T-helper 17 cell (primary cell): ENCODE measurements at places on chromosomes 4 and X. TPM values are rescaled to one million over a fixed set of nuclear protein-coding genes. Genes with fewer than 3 reads are reported as not detected.

COL4A6 gene
- total RNA-seq, result not detected

PRR32 gene
- total RNA-seq, result not detected

RASL11B gene
- not detected for total RNA-seq

IL9R gene
- total RNA-seq, result 2.8 TPM

LNX1 gene
- total RNA-seq, result not detected

IBSP gene
- not detected for total RNA-seq

MUC7 gene
- not detected for total RNA-seq

DNA sequence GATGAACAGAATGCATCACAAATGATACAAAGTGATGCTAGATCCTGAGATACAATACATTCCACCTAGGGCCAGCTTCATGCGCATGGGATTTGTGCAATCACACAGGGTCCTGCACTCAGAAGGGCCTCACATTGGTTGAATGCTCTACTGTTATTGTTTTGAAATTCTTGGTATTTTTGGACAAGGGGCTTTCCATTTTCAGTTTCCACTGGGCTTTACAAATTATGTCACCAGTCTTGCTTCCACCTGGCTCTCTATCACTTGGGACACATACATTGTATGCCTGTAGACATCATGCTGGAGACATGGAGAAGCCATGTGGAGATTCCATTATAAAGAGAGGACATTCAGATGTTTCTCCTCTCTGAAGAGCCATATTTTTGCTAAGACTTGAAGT, 155.8 kb downstream of the NAA11 start:
- H3K27ac ChIP-seq, result no peak overlapping the region
- no peak overlapping the region for H3K4me3 ChIP-seq
- no peaks in the 10 kb centered on the region for H3K36me3 ChIP-seq
- H3K27me3 ChIP-seq, result no peaks in the 10 kb centered on the region
- no peak for DNase-seq

DNA sequence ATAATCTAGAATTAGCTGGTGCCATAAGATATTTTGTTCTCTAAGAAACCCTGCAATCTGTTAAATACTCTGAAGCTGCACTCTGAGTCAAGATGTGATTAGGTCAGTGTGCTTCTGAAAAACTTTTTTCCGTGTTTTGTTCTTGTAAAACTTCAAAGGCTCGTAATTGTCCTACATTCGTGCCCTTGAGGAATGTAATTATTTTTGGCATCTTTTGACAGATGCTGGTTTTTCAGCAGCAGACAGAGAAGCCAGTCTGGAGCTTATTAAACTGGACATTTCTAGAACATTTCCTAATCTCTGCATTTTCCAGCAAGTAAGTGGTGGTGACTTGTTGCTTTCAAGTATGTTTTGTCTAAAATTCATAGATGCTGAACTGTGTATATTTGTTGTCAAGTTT, 36.8 kb upstream of the TADA2B start:
- DNase-seq, result no peak
- no peak overlapping the region for H3K27ac ChIP-seq
- H3K4me1 ChIP-seq, result peaks cover 10% of the 10 kb centered on the region
- peaks cover 7% of the 10 kb centered on the region for H3K36me3 ChIP-seq
- H3K27me3 ChIP-seq, result no peaks in the 10 kb centered on the region

- H3K4me1 ChIP-seq, result peaks cover 3% of the 10 kb centered on the region
- DNase-seq, result no peak
- peaks cover 4% of the 10 kb centered on the region for H3K36me3 ChIP-seq
- H3K27me3 ChIP-seq, result no peaks in the 10 kb centered on the region
Measured at GRCh38 chr4:94595880-94596483, 144.2 kb downstream of the PDLIM5 start.

- H3K36me3 ChIP-seq, result no peaks in the 10 kb centered on the region
- H3K27ac ChIP-seq, result no peak overlapping the region
- H3K4me3 ChIP-seq, result no peak overlapping the region
- H3K4me1 ChIP-seq, result no peaks in the 10 kb centered on the region
- H3K27me3 ChIP-seq, result no peaks in the 10 kb centered on the region
- DNase-seq, result no peak
Measured at GRCh38 chrX:101736651-101737050, 77.0 kb upstream of the ARMCX2 start.

DNA sequence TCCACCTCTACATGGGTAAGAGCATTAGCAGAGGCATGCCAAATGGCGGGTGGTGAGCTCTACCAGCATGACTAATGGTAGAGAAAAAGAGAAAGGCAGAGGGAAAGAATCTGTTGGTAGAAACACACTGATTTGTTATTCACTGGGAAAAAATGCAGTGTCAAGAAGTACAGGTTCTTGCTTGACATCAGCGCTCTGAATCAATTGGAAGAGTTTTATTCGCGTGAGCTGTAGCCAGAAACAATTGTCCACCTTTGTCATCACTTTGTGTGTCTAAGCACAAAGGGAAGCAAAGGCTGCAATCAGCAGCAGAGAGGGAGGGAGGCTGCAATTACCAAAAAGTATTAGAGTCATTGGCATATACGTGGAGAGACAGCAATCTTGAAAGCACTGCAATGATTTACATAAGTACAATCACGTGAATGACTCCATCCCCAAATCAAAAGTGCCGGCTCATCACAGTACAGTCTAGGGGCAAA, 67.7 kb upstream of the HS3ST1 start:
- no peak overlapping the region for H3K27ac ChIP-seq
- no peaks in the 10 kb centered on the region for H3K36me3 ChIP-seq

DNA sequence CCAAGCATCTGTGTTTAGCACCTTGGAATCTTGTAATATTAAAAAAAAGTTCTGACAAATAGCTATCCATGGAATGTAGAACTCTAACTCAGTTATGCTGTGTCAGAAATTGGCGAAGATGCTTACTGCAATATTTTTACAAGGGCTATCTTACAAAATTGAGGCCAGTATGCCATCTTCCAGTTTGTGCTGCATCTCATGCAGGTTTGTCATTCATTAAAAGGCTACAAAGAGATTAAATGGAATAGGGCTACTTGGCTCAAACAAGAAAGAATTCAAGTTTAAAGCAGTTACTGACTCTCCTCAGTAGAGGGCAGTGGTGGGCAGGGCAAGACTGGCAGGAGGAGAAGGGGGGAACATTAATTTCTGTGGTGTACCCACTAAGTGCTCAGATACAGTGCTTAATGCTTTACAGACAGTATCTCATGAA, 66.5 kb downstream of the SHROOM4 start:
- no peaks in the 10 kb centered on the region for H3K4me1 ChIP-seq
- peaks cover 25% of the 10 kb centered on the region for H3K27me3 ChIP-seq
- no peak overlapping the region for H3K4me3 ChIP-seq

- H3K27ac ChIP-seq, result no peak overlapping the region
- H3K27me3 ChIP-seq, result no peaks in the 10 kb centered on the region
- no peak overlapping the region for H3K4me3 ChIP-seq
- no peaks in the 10 kb centered on the region for H3K4me1 ChIP-seq
- DNase-seq, result no peak
Measured at GRCh38 chrX:137915466-137915865, 349.5 kb downstream of the ZIC3 start.

DNA sequence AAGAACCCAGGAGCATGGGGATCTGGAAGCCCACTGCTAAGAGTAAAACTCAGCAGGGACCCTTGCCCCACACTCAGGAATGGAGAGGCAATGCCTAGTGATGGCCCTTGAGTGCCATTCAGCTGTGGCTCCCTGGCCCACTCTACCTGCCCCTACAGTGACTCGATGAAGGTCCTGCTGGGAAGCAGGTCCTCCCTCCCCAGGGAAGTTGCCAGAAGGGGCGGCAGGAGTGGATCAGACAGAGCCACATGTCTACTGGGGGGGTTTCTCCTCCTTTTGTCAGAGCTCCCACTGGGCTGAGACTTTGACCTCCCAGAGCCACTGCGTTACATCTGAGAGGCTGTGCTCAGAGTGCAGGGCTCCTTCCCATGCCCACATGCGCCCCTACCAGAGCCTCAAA, 1.2 kb downstream of the SLC10A3 start:
- peak overlapping the region; percentile 92 for H3K4me3 ChIP-seq
- H3K4me1 ChIP-seq, result peaks cover 15% of the 10 kb centered on the region
- no peaks in the 10 kb centered on the region for H3K27me3 ChIP-seq
- no peak for DNase-seq

GRCh38 chrX:10130354-10130753, 26.4 kb upstream of the CLCN4 start:
- no peak for DNase-seq
- no peaks in the 10 kb centered on the region for H3K36me3 ChIP-seq
- no peaks in the 10 kb centered on the region for H3K27me3 ChIP-seq
- H3K4me3 ChIP-seq, result no peak overlapping the region
- peaks cover 2% of the 10 kb centered on the region for H3K4me1 ChIP-seq
